ENCODE measurements at places on chromosomes 12 and 14.

DNA sequence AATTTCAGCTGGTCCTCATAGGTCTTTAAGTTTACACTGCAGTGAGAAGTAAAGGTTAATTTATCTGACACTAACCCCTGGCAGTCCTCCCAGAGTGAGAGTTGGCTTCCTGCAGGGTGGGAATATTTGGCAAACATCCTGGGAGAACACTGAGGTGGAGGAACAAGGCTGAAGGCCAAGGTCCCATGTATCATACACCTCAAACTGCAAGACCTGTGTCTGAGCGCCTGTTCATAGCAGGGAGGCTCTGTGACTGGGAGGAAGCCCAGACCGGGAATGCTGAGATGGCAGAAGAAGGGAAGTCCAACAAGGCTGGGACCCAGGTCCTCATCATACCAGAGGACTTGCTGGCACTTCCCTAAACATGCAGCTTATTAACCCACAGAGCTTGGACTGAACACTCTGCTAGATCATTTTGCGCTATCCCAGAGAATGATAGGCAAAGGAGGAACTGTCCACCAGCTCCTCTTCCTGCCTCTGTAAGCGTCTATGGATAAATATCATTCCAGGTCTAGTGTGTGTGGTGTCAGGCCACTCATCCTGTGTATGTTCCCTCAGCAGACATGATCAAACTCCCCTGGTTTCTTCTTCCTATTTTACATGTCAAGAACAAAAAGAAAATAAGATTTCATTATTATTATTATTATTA is 199.6 kb upstream of the CNOT2 start:
- DNase-seq: no peak

- no peak for DNase-seq
Observed at GRCh38 chr12:58196971-58197370, 255.6 kb downstream of the ATP23 start.

DNA sequence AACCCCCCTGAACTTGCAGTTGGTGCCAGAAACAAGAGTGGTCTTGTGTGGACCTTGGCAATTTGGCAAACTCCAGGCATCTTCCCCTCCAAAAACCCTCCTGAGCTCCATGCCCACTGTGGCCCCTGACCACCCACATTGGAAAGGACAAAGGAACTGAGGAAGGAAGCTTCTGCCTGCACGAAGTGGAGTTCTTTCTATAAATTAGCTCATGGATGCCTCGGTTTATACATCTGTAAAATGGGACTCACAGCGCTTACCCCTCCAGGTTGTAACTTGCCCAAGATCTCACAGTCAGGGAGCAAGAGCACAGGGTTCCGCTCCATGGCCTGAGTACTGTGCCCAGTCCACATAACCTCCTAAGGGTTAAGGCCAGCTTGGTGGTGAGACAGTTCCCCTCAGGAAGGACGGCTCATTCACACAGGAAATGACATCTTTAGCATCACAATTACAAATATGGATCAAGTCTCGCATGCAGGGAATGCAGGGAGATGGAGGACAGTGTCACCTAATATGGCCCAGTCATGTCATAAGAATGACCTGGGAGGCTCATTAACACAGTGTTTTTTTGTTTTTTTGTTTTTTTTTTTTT is 66.6 kb downstream of the CLMN start:
- DNase-seq: peak; percentile 16

DNA sequence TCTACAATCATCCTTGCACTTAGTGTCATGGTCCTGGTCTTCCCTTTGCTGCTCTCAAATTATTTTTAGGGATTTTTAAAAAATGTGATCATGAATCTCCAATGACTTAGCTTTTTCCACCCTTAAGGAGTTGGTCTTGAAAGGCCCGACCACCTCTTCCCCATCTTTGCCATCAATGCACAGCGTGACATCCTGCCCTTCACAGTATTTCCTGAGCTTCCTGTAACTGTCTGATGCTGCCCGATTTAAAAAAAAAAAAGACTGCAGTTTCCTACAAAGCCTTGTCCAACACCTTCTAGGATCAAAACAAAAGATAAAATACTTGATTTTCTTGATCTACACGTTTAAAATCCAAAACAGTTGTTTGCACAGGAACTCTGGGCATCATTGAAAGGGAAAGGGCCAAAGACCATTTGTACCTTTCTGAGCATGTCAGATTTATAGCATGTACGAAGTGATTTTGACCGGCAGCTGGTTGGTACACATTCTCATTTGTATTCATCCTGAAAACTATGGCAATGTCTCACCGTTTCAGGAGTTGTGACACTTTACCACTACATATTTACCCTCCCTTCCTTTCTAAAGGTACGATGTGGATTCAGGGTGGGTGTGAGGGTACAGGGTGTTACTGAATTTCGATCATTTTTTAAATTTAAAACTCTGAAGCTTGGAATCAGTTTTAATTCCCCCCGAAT is 7.4 kb upstream of the ELK3 start:
- DNase-seq: no peak

DNA sequence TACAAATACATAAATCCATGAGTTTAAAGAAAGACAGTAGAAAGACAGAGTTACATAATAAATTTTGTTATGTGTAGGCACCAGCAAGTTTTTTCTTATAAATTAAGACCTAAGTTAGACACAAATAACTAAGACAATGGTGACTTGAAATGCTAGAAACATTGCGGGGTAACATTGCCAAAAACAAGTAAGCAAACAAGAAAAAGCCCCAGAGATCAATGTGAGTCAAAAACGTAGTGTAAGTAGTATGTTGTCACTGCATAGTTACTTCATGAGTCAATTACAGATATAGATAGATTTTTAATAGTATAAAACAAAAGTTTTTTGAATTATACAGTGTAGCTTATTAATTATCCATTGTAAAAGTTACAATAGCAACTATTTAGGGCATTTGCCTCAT is 83.4 kb downstream of the CNTN1 start:
- DNase-seq: no peak

DNA sequence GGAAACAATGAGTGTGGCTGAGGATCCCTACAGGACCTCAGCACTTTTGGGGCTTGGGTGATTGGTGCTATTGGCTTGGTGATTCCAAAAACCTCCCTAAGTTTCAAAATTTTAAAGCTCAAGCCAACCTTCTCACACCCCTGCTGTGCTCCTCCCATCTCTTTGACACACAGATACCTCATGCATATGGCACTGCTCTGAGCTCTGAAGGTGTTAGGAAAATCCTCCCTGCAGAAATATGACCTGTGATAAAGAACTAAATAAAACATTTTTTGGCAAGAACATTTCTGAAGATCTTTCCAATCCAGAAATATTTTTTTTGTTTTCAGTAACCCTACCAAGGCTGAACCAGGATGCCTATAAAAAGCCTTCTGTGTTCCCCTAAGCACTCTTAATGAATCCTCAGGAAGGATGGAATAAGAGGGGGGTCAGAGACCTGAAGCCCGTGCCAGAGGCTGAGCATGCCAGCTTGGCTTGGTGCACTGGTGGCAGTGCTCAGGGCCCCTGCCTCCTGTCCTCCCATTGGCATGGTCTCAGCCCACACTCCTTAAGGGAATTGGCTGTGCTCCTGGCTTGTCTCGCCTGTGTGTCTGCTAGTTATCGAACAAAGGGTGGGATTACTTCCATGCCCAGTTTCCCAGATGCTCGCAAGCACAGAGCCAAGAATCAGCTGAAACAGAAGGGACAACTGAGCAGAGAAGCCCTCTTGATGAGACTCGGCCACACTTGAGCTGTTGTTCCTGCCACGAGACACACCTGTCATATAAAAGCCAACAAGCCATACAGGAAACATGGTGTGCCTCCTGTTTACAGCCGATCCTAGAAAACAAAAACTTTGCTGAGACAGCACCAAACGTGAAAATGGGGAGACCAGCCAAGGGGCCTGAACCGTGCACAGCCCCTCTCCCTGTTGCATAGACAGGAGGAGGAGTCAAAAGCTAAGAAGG is 132.7 kb upstream of the EEA1 start:
- no peak for DNase-seq

DNA sequence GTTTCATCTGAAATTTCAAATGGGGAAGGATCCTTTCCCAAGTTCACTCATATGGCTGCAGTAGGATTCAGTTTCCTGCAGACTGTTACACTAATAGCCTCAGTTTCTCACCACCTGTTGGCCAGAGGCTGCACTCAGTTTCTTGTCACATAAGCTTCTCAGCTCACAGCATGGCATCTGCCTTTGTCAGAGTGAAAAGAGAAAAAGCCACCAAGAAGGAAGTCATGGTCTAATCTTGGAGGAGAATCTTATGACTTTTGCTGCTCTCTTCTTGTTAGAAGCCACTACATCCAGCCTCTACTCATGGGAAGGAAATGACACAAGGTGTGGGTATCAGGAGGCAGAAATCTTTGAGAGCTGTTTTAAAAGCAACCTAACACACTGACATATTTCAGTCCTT is 39.4 kb upstream of the BTG1 start:
- no peak for DNase-seq

GRCh38 chr12:33052141-33053051 is 155.8 kb upstream of the PKP2 start:
- DNase-seq: no peak

DNA sequence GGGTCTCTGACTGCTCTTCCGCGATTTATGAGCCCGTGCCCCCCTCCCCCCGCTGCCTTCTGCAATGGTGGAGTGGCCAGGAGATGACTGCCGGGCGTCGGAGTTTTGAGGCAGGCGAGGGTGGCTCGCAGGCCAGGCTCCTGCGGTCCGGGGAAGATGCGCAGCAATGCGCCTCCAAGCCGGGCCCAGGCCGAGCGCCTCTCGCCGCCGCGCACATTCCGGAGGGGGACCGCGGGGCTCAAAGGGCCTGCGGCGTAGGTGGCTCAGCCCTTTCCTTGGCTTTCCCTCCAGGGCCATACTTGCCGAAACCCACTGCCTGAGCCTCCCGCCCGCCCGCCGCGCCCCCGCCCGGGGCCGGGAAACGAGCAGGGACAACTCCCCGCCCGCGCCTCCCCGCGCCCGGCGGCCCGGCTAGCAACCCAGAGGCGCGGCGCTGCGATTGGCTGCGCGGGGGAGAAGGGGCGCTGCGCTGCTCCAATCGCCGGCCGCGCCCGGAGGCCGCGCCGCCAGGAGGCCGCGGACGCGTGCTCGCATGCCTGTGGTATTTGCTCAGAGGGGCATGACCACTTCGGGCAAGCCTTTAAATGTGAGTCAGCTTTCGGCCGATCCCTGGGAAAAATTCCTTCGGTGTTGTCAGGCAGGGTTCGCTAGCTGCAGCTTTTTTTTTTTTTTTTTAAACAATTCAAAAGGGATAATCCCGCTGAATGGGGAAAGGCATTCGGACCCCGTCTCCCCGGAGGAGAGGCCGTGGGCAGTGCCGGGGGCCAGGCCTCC is 157.9 kb upstream of the PARP11 start:
- DNase-seq: peak; percentile 95

DNA sequence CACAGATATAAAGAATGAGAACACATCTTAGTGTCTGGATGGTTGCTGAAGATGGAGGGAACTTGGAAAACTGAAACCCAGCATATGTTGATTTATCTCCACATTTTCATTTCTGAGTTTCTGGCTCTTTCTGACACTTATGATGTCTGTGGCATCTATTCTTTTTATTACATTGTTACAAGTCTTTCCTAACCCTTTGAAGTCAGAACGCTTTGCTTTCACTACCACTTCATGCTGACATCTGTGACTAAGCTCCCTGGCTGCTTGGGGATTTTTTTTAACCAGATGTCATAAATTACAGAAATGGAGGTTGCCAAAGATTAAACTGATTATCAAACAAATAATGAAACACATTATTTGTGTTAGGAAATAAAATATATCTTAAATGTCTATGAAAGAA is 188.7 kb downstream of the KITLG start:
- DNase-seq: no peak

DNA sequence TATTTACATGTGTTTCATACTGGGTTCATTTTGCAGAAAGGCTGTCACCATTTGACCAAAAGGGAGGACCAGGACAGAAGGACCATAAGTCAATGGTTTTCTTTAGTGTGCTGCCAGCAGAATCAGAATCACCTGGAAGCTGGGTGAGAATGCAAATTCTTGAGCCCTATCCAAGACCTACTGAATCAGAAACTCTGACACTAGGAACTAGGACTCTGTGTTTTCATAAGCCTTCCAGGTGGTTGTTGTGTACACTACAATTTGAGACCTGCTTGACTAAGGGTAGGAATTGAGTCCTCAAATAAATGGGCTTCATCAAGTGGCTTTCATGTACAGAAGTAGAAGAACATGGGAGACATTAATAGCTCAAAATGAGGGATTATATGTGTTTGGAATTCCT is 32.2 kb downstream of the PDE6H start:
- no peak for DNase-seq

DNA sequence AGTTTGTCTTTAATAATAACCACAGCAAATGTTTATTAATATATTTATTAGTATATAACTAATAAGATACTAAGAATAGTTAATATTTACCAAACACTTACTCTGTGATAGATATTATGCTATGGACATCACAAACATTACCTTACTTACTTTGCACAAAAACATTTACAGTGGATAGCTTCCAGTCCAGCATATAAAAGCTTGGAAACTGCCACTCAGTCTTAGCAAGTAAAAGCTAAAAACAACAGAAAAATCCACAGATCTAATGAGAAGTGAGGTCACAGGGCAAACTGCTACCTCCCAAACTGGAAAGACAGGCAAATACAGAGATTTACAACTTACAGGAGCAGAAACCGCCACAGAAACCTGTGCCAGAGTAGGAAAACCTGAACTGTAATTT is 99.8 kb downstream of the METTL25 start:
- no peak for DNase-seq

- DNase-seq: no peak
Observed at GRCh38 chr12:93404961-93405849, 27.5 kb downstream of the NUDT4 start.

DNA sequence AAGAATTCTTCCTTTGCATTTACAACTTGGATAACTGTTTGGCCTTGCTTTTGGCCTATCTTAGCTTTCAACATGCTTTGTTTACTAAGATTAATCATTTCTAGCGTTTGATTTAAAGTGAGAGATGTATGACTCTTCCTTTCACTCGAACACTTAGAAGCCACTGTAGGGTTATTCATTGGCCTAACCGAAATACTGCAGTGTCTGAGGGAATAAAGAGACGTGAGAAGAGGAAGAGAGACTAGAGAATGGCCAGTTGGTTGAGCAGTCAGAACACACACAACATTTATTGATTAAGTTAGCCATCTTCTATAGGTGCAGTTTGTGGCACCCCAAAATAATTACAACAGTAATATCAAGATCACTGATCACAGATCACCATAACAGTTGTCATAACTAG is 62.3 kb upstream of the CCDC175 start:
- DNase-seq: no peak

GRCh38 chr12:67541625-67541991 is 106.9 kb upstream of the DYRK2 start:
- no peak for DNase-seq

- no peak for DNase-seq
Observed at GRCh38 chr12:40870981-40871380, 178.7 kb downstream of the CNTN1 start.

DNA sequence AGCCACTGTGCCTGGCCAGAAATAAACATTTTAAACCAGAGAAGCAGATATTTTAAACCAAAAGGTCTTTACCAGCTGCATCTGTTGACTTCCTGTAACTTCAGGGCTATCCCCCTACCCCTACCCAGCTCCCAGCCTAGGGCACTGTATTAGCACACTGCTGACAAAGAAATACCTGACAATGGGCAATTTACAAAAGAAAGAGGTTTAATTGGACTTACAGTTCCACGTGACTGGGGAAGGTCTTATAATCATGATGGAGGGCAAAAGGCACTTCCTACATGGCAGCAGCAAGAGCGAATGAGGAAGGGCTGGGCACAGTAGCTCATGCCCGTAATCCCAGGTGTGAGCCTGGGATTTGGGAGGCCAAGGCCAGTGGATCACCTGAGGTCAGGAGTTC is 26.0 kb downstream of the GEMIN2 start:
- DNase-seq: no peak

All from suppressor macrophage (primary cell).